Midbrain (tissue), 1 donor: ENCODE measurements at places on chromosomes 11 and 22.

DNA sequence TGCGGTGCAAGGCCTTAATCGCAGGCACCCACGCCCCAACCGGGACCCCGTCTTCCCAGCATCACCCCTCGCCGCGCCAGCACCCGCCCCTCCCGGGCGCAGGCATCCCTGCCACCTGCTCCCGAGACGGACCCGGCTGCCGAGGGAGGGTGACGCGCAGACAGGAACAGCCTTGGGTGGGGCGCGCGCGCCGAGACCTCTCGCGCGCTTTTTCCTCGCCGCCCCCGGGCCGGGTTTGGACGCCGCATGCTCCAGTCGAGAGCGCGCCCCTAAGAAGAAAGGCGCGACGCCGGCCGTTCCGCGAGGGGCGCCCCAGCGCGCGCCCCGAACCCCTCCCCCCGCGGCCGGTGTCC lies 504 bp downstream of the CFL1 start:
- no peak for DNase-seq

- DNase-seq: no peak
Measured at GRCh38 chr11:64339754-64340408, at the start of gene CCDC88B. Gene CCDC88B (plus strand): TSS chr11:64340204. CDS start chr11:64340267, 63 bp downstream.

GRCh38 chr11:45644981-45645889 lies 20.2 kb downstream of the CHST1 start:
- DNase-seq: no peak

- no peak for DNase-seq
Measured at GRCh38 chr11:79026803-79027445, 413.9 kb downstream of the TENM4 start.

GRCh38 chr11:87432022-87432421 lies 394.3 kb downstream of the TMEM135 start:
- no peak for DNase-seq

DNA sequence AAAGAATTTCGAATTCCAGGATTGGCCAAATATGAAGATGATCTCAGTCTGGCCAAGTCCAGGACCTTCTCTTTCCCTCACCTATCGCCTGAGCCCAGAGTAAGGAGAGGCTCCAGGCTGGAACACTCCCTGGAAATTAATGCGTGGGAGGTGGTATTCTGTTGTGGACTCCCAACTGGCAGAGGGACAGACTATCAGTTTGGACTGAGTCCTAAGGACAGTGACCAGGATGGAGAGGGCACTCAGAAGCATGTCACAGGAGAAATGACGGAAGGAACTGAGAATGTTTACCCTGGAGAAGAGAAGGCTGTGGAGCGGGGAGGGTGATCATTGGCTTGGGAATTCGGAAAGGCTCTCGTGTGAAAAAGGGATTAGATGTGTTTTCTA lies 84.4 kb downstream of the RPL27A start:
- no peak for DNase-seq

GRCh38 chr11:123707606-123708205 lies 33.8 kb downstream of the ZNF202 start:
- peak; percentile 61 for DNase-seq

DNA sequence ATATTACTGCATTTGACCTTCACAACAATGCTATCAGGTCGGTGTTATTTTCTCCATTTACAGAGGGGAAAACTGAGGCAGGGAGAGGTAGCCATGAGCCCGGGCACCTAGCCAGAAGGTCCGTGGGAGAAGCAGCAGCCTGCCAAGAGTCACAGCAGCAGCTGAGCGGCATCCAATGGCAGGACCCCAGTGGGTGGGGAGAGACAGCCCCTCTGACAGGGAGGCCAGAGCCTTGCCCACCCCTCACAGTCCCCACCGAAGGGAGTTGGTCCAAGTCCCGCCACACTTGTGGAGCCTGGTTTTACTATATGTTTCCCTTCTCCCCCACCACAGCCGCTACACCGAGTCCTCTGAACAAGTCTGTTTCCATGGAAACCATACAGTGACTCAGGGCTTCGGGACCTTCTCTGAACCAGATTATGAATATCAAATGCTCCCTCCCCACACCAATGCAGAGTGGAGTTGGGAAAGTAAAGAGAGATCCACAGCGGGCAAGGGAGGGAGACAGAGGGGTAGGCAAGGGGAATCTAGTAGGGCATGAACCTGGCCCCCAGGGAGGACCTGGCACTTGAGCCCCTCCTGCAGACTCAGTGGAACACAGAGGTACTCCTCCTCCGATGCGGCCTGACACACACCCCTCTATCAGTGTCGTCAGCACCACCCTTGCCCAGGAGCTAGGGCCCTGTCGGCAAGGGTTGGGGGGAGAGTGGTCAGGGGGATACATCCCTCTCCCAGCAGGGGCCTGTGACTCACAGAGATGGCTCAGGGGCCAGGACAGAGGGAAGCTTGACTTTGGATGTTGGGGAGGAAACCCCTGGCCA lies 2.5 kb downstream of the CHST1 start:
- no peak for DNase-seq

- DNase-seq: no peak
Measured at GRCh38 chr11:1970956-1971355, 23.8 kb downstream of the MRPL23 start.

DNA sequence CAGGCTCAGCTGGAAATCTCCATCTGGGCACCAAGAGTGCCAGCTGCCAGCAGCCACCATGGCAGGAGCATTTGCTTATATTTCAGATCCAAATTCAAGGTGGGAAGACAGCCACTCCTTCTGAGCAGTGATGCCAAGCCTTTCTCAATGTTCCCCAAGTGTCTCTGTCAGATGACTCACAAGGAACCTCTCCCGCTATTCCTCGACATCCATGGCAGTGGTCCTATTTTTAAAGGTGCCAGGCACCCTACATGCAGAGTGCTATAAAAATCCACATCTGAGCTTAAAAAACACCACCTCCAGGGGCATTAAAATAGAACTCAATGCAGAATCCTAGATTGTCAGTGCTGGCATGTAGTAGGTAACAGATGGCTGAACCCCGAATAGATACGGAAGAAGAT lies 112.1 kb downstream of the SLC1A2 start:
- no peak for DNase-seq

DNA sequence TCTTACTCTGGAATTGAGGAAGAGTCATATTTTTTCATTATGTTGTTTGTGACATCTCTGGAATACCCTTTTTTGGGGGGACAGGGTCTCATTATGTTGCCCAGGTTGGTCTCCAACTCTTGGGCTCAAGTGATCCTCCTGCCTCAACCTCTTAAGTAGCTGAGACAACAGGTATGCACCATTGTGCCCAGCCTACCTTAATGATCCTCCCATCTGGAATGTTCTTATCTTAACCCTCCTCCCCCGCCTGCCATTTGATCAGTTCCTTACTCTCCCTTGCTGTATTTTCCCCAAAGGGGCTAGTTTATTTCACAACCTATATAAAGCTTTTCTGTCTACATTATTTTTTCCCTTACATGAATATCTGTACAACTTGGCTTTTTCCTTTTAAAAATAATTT lies 594.7 kb downstream of the METTL15 start:
- DNase-seq: no peak

GRCh38 chr11:128667873-128668272 lies 26.0 kb upstream of the FLI1 start:
- no peak for DNase-seq

DNA sequence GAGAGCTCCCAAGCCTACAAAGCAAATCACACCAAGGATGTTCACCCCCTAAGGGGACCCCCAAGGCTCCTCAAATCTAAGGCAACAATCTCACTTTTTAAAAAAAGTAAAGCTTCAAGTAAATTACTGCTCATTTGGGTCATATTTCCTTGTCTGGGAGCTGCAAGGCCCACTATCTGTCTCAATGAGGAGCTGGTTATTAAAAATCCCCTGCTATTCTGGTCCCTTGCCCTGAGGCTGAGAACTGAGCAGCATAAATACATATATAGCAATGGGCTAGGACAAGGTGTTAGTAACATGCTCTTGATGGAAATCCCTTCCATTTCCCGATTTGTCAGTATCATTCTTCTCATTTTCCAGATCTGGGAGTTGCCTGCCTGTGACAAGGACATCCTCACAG lies 119.2 kb downstream of the ETS1 start:
- no peak for DNase-seq

DNA sequence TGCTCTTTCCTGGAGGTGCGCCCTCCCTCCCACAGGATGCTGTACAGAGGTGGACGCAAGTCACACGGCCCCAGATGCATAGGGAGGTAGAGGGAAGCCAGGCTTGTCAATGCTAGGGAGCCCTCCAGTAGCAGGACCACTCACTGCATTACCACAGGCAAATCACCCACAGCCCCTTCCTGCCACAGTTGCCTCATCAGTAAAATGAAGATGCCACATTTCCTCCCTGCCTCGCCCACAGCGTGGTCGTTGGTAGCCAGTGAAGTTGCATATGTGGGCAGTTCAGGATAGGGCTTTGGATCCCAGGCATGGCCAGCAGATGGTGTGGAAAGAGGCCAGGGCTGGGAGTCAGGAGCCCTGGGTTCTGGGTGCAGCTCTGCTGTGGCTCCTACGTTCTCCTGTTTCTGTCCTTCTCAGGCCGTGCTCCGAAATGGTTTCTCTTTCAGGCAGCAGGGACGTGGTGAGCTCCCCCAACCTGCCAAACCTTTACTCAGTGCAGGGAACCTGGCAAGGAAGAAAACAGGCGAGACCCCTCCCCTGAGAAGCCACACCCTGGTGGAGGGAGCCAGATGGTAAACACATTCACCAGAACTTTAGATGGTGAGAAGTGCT lies 22.6 kb downstream of the DAGLA start:
- no peak for DNase-seq

- DNase-seq: no peak
Measured at GRCh38 chr11:123653827-123654565, 428 bp downstream of the SCN3B start.

DNA sequence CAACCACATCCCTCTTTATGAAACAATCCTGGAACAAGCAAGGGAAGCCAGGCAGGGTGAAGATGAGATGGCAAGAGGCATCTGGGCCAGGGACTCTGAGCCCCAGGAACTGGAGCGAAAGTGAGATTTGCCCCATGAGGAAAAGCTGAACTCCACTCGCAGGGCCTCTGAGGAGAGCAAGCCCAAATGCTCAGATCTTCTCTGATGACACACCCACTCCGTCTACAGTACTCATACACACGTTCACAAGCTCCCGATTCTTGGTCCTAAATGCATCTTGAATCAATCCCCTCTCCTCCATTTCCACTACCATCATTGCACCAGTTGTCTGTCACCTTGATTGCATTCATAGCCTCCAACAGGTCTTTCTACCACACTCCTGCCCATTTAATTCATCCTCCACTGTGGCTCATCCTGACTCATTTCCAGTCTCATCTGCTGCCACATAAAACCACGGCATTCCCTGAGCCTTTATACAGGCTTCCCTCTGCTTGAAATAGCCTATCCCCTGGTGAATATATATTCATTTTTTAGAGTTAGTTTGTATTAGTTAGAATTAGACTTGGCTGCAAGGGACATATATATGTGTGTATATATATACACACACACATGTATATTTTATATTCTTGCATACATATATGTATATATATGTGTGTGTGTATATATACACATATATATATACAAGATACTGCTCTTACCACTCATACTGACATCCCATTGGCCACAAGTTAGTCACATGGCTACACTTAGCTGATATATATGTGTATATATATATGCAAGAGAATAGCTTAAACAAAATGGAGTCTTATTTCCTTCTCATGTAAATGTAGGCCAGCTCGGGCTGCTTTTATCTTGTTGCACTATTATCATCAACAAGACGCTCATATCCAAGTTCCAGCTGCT lies 1.4 kb upstream of the APOA5 start:
- no peak for DNase-seq

- no peak for DNase-seq
Measured at GRCh38 chr22:38736257-38736570, 19.6 kb downstream of the SUN2 start.

DNA sequence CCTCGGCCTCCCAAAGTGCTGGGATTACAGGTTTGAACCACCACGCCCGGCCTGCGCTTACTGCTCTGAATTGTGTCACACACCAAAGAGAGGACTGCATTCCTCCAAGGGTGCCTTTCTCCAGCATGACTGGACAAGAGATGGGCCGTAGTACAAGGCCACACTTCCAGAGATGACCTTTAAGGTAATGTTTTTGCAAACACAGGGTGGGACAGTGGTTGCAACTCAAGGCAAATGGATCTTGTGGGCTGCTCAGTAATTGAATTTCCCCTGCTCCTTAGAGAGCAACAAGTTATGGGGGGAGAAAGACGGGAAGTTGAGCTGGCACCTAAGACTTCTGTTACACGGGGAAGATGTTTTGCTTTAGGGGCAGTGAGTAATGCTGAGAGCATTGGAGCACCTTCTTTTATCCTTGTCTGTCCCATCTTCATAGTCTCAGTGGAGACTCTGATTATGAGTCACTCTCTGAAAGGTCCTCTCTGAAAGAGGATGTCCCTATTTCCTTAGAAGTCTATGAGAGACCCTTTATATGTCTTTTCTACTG lies 66.3 kb downstream of the C11orf91 start:
- no peak for DNase-seq

GRCh38 chr11:6962141-6962540 lies 35.9 kb downstream of the ZNF215 start:
- DNase-seq: no peak

- no peak for DNase-seq
Measured at GRCh38 chr11:108235633-108236032, 12.8 kb downstream of the ATM start.

DNA sequence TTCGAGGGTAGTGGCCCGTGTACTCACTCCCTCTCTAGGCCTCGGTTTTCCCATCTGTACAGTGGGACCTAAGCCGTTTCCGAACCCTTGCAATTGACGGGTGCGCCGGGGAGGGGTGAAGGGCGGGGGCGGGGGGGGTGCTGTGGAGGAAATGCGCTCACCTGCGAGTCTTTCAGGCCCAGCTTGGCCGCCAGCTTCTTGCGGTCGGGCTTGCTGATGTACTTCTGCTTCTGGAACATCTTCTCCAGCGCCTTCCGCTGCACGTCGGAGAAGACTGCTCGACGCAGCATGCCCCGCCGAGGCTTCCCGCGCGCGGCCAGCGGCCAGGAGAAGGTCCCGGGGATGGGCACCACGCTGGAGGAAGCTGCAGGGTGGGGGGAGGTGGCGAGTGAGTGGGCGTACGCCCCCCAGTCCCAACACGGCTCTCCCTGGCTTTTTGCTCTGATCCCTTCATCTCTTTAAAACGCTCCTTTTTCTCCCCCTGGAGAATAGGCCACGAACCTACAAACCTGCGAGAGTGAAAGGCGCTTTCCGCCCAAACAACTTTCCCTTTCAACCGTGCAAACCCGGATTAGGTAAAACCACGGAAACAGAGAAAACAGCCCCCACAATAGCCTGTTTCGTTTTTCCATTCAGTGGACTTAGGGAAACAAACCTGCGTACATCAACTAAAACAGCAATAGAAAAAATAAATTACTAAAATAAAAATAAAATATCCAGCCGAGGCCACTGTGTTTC lies 3.2 kb downstream of the DBX1 start:
- no peak for DNase-seq

DNA sequence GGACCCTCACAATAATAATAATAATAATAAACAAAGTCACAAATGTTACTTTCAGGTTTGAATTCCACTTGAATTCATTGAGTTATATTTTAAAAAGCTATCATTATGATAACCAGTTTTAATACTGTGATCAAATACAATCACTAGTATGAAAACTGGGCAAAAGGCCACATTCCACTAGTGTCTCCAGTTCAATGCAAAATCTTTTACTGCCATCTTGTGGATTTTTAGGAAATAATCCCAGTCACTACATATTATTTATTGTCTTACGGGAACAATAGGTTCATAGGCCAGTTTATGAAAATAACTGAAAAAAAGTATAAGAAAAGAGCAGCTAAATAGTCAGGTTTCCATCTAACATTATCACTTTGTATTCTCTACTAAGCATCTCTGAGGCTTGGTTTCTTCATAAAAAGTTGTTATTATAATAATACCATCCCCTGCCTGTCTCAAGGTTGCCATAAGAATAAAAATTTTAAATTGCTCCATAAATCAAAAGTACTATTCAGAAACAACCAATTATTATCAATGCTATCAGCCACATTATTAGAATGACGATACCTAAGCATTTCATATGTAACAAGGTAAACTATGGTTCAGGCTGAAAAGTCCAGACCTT lies 533.9 kb upstream of the CCDC90B start:
- peak; percentile 84 for DNase-seq
